Fibroblast of upper back skin (primary cell): ENCODE measurements at places on chromosomes 7 and 10.
A peak's percentile ranks its signal among the peaks of the same experiment; 100 is the strongest.

DNA sequence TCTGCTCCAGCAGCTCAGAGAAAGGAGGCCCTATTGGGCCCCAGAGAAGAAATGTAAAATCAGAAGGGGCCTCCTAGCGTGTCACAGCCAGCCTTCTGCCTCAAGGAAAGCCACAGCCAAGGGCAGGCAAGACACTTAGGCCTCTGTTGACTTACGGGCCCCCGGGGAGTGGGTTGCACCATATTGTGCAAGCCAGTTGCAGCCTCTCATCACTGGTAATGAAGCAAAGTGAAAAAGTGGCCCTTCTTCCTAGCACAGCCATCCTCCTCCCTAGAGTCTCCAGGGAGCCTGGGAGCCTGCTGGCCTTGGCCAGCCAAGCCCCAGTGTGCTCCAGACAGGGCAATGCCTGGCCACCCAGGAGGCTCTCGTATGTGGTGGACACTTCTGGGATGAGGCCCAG is 56.2 kb upstream of the GDF10 start:
- DNase-seq: peak; percentile 35

DNA sequence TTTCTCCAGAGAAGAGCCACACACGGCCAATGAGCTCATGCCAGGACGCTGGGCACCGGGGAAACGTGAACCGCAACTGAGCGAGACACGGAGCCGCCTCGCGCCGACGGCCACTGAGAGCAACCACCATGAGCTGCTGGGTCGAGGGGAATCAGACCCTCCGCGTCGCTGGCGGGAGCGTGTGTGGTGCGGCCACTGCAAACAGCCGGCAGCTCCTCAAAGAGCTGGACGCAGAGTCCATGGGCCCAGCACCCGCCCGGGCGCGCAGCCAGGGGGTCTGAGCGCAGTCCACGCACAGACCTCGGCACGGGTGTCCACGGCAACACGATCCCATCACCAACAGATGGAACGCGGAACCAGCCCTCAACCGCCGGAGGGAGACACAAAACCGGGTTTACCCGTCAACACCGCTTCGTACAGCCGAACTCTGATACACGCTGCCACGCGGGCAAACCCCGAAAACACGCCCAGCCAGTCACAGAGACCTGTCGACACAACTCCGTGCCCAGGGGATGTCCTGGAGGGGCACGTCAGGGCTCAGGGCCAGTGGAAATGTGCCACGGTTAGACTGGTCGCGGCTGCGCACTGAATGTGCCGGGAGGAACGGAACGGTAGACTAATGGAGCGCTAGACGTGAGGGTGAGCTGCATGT is 147.1 kb downstream of the ELFN1 start:
- DNase-seq: no peak

- DNase-seq: no peak
These were observed 62.7 kb downstream of the HPSE2 start for GRCh38 chr10:99172950-99173349.

GRCh38 chr7:94584113-94584512 is 71.8 kb downstream of the SGCE start:
- peak; percentile 51 for DNase-seq
